ENCODE measurements at places on chromosomes 6 and 20.

DNA sequence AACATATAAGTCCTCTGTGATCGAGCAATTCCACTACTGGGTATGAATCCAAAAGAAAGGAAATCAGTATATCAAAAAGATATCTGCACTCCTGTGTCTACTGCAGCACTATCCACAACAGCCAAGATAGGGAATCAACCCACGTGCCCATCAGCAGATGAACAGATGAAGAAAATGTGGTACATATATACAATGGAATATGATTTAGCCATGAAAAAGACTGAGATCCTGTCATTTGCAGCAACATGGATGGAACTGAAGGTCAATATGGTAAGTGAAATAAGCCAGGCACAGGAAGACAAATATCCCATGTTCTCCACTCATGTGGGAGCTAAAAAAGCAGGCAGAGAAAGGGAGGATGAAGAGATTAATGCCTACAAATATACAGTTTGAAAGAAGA lies 95.7 kb upstream of the POPDC3 start:
- DNase-seq, result no peak

GRCh38 chr6:35312076-35312800 lies 14.6 kb downstream of the DEF6 start:
- DNase-seq, result no peak

- no peak for DNase-seq
Measured at GRCh38 chr20:10433014-10433622, 904 bp downstream of the MKKS start.

GRCh38 chr6:136923954-136924673 lies 2.0 kb downstream of the SLC35D3 start:
- DNase-seq, result no peak

- no peak for DNase-seq
Measured at GRCh38 chr6:126803769-126804168, 314.7 kb upstream of the RSPO3 start.

- no peak for DNase-seq
Measured at GRCh38 chr6:137391061-137391814, 103.0 kb downstream of the OLIG3 start.

GRCh38 chr6:106339334-106340029 lies 13.9 kb upstream of the ATG5 start:
- peak; percentile 64 for DNase-seq

- peak; percentile 87 for DNase-seq
Measured at GRCh38 chr20:1810926-1811620, 84.1 kb upstream of the SIRPA start.

- DNase-seq, result no peak
Measured at GRCh38 chr20:24702501-24703283, 233.3 kb downstream of the SYNDIG1 start.

DNA sequence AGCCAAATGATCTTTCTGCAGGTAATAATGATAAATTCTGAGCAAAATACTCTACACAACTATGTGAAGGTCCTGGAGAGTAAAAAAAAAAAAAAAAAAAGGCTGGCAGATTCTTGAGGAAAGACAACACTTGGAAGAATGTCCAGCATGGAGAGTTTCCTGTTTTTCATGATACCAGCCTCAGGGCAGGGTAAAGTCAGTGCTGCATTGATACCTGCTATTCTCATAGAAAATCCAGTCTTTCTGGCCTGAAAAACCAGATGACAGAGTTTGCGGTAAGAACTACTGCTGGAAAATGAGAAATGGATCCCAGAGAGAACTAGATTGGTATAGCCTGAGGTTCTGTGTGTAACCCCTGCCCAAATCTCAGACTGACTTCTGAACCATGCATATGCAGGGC lies 89.1 kb downstream of the AFG1L start:
- DNase-seq, result no peak

GRCh38 chr6:123829302-123829953 lies 25.8 kb downstream of the NKAIN2 start:
- DNase-seq, result no peak

DNA sequence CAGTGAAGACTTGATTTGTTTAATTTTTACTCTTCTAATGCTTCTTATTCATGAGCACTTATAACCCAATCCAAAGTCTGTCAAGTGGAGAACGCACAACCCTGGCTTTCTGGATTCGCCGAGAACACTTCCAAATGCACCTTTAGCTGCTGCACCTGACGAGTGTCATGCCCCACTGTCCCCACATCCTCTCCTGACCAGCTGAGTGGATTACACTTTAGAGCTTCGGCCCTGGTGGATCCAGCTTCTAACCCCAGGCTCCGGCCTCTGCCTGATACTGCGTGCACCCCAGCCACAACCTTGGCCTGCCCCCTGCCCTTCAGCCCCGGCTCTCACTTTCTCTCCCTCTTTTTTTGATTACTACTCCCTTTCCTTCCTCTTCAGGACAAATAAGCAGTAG lies 258.8 kb downstream of the TMEM242 start:
- DNase-seq, result no peak

GRCh38 chr6:32397252-32397920 lies 9.6 kb downstream of the BTNL2 start:
- DNase-seq, result peak; percentile 88

DNA sequence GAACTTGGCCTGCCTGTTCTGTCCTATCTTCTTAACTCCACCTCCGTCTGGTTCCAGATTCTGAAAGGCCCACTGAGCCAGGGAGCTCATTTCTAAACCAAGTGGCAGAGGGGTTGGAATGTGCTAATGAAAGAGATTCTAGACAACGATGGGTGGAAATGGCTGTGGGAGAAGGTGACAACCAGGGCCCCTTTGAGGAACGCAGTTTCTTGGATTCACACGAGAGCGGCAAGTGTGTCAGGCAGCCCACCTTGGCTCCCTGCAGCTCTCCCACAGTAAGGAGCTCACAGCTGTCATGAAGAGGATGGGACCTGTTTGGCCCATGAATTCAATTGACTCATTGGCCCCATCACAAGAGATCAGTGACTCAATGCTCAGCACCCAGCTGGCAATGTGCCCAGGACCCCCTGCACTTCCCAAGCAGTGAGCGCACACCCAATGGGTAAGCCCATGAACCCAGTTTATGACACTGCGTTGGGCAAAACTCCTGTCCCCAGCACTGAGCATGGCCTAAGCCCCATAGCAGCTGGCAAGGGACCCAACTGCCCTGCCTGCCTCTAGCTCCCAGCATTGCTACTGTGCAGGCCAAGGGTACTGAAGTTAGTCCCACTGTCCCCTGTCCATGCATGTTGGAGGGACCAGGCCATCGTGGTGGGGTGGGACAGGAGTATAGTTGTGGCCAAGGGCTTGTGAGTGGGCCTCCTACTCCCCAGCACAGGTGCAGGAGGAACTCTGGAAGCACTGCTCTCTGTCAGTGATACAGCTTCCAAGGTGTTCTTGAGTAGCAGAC lies 16.4 kb downstream of the MRPS18A start:
- DNase-seq, result no peak

- peak; percentile 35 for DNase-seq
Measured at GRCh38 chr6:33344701-33345697, 27.5 kb upstream of the ZBTB22 start.

GRCh38 chr6:7446619-7447325 lies 57.2 kb downstream of the RIOK1 start:
- DNase-seq, result no peak

GRCh38 chr6:138225953-138226352 lies 7.7 kb upstream of the PBOV1 start:
- no peak for DNase-seq

GRCh38 chr20:35297740-35298139 lies 5.5 kb upstream of the FAM83C start:
- DNase-seq, result no peak

DNA sequence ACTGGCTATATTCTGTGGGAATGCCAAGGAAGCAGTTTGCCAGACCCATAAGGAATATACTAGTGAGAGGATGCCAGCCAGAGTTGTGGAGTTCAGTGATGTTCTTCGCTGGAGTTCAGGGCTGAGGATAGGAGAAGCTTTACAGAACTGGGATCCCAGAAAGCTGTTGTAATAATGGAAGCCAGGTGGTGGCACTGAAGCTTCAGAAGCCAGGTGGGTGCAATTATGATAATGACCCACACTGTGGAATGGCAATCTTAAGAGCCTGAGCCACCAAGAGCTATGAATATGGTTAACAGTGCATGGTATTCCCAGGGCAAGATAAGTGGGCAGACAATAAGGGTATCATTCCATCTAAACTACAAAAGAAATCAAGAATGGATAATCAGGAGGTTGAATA lies 25.1 kb upstream of the ENPP1 start:
- DNase-seq, result no peak

GRCh38 chr6:11938285-11938890 lies 73.7 kb upstream of the HIVEP1 start:
- no peak for DNase-seq

DNA sequence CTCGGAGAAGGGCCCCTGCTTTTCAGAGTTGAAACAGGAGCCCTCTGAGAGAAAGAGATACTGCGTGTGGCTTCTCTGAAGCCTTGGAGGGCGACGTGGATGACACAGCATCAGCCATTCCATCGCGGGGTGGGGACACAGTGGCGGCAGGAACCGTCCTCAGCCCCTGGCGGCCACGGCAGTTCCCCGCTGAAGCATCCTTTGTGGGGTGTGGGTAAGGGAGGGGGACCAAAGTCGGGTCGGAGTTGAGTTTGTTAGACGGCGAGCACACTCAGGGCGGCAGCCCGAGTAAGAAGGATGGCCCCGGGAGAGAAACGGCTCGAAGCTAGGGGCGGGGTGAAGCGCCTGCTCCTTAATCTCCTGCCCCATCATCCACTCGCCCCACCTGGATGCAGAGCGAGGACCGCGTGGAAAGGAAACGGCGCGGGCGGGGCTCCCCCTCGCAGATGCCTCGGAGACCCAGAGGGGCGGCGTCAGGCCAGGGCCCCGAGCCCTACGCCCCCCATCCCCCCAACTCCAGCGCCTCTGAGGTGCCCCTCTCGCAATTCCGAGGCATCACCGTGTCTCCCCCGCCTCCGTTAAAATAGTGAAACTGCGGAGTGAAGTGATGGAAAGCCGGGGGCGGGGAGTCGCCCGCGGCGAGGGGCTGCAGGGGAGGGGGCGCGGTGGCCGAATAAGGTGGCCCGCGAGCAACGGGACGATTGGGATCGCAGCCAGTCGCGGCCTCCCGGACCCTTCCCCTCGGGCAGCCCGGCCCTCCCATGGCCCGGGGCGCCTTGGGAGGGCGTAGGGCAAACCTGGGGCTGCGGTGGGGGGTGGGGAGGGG lies 796 bp upstream of the RREB1 start:
- no peak for DNase-seq

GRCh38 chr20:43723735-43724134 lies 3.1 kb downstream of the GTSF1L start:
- peak; percentile 23 for DNase-seq

DNA sequence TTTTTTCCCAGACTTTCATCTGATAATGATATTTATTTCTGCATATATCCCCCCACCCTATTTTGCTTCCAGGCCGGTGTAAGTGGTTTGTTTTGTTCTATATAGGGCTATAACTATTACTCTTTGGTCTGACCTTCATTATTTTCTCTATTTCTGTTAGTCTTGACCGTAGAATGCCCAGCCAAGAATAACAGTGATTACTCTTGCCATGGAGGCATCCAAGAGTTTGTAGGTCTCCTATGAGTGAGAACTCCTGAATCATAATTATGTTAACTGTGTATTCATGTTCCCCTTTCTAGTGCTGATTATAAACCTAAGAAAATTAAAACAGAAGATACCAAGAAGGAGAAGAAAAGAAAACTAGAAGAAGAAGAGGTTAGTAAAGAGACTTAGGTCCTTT lies 52.2 kb downstream of the TOP1 start:
- no peak for DNase-seq

DNA sequence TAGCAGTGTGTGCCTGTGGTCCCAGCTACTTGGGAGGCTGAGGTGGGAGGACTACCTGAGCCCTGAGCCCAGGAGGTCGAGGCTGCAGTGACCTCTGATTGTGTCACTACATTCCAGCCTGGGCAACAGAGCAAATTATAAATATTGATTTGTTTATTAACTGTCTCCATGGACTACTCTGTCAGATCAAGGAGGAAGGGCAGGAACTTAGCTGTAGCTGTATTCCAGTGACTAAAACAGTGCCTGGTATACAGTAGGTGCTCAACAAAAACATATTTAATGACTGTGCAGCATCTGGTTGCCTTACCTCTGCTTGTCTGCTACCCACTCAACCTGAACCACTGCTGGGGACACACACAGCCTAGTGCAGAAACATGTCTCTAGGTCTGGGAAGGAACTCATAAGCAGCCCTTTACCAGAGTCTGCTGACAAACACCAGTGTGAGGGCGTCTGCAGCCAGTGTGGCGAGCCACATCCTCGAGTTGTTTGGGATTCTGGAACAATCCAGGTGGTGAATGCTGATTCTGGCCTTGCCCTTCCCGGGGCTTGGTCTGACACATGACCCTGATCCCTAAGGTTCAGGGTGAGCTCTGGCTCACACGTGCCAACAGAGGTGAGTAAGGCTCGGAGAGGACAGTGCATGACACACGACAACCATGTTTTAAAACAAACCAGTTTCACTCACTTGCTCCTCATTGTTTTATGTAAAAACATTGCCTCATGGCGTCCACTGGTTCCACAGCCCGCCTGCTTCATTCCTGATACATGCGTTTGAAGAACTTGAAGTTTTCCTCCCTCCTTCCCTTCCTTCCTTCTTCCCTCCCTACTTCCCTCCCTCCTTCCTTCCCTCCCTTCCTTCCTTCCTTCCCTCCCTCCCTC lies 117.9 kb upstream of the ZNF217 start:
- no peak for DNase-seq

GRCh38 chr6:158868122-158868480 lies 48.9 kb upstream of the EZR start:
- peak; percentile 45 for DNase-seq

GRCh38 chr6:150185732-150186117 lies 42.9 kb downstream of the PPP1R14C start:
- DNase-seq, result no peak

DNA sequence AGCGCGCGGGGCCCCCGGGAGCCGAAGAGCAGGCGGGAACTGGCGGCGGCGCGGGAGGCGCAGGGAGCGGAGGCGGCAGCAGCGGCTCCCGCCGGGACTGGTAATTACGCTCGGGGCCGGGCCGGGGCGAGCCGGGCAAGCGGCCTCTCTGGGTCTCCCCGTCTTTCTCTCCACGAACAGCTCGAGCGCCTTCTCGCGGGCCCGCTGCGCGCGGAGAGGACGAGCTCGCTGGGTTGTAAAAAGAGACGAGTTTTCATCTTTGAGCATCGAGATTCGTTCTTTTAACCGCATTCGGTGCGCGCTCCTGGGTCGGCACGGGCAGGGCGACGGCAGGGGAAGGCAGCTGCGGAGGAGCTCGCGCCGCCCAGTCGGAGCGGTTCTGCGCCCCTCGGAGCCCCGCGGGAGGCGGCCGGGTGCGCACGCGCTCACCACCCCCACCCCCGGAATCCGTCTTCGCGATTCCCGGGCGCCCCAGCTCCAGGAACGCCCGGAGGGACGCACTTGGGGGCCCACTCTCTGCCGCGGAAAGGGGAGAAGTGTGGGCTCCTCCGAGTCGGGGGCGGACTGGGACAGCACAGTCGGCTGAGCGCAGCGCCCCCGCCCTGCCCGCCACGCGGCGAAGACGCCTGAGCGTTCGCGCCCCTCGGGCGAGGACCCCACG lies 38.0 kb downstream of the YTHDF1 start:
- DNase-seq, result no peak

All from MV-4-11 (cell line).